ENCODE measurements at places on chromosomes 3 and 15.

DNA sequence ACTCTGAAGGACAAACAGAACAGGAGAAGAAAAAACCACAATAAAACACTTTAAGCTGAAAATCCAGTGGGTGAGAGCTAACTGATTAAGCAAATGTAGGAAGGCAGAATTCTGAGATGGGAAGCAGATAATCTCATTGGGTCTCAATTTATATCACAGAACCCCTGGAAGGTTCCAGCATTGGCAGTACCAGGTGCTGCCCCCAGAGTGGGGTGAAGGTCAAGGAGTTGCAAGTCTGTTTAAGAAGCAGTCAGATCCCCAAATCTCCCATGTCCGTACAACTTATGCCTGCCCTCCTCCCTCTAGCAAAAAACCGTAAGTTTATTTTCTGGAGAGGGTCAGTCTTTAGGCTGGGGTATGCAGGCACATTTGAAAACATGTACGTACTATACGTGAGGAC lies 45.1 kb downstream of the PXK start:
- H3K27me3 ChIP-seq, result no peaks in the 10 kb centered on the region
- no peaks in the 10 kb centered on the region for H3K36me3 ChIP-seq
- H3K4me1 ChIP-seq, result no peaks in the 10 kb centered on the region
- DNase-seq, result no peak

DNA sequence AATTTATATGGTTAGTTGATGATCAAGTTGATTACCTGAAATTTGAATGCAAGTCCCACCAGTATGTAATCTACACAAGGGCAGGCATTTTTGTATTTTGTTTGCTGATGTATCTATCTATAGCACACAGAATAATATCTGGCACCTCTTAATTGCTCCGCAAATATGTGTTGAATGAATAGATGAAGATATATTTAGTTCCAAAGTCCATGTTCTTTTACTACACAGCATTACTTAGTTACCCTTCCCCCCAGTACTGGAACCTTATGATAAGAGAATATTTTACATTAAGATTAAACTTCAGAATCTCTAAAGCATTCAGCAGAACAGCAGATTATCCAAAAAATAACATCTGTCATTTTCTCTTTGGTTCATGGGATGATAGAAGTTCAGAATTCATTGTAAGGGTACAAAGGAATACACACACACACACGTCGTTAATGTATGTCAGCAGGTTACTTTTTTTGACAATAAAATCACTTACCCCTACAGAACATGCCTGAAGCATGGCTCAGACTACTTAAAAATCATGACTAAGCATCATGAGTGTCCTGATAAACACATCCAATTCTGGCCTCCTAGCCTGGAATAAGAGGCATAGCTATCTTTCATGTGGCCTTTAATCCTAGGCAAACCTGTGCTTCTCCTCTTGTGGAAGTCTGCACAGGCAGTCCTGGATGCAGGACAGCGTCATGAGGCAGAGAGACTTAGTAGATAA lies 148.9 kb upstream of the TBC1D5 start:
- H3K4me1 ChIP-seq, result no peaks in the 10 kb centered on the region

DNA sequence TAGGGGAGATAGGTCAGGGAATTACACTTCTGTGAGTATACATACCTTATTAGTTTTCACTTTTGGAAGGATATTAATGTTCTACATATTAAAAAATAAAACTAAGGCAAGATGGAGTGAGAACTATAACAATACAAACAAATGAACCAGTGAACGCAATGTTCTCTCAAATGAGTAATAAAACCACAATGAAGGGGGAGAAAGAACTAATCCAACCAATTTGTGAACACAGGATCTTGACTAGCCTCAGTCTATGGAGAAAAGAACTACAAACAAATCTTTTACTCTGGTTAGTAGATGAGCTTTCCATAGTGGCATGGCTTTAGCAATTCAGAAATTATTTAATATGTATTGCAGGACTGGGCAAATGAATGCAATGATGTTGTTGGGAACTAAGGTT lies 26.9 kb upstream of the ATOSA start:
- H3K4me1 ChIP-seq, result no peaks in the 10 kb centered on the region
- no peak overlapping the region for H3K27ac ChIP-seq
- H3K27me3 ChIP-seq, result peaks cover 2% of the 10 kb centered on the region
- H3K4me3 ChIP-seq, result no peak overlapping the region
- no peak for DNase-seq
- H3K36me3 ChIP-seq, result no peaks in the 10 kb centered on the region

- no peak overlapping the region for H3K4me3 ChIP-seq
- no peak for DNase-seq
- no peak overlapping the region for H3K27ac ChIP-seq
- H3K27me3 ChIP-seq, result no peaks in the 10 kb centered on the region
- H3K36me3 ChIP-seq, result no peaks in the 10 kb centered on the region
- H3K4me1 ChIP-seq, result no peaks in the 10 kb centered on the region
Observed at GRCh38 chr15:42101861-42102260, 7.5 kb upstream of the PLA2G4D start.

GRCh38 chr3:140205598-140205997 lies 270.6 kb downstream of the CLSTN2 start:
- H3K27me3 ChIP-seq, result no peaks in the 10 kb centered on the region
- no peaks in the 10 kb centered on the region for H3K4me1 ChIP-seq
- H3K4me3 ChIP-seq, result no peak overlapping the region
- no peak for DNase-seq
- H3K27ac ChIP-seq, result no peak overlapping the region
- no peaks in the 10 kb centered on the region for H3K36me3 ChIP-seq

- no peak overlapping the region for H3K27ac ChIP-seq
- no peaks in the 10 kb centered on the region for H3K27me3 ChIP-seq
Observed at GRCh38 chr15:47340571-47340920, 376.8 kb upstream of the SEMA6D start.

- H3K4me3 ChIP-seq, result no peak overlapping the region
- H3K36me3 ChIP-seq, result no peaks in the 10 kb centered on the region
- DNase-seq, result no peak
- H3K4me1 ChIP-seq, result no peaks in the 10 kb centered on the region
Observed at GRCh38 chr3:111278959-111279358, 207.3 kb downstream of the NECTIN3 start.

DNA sequence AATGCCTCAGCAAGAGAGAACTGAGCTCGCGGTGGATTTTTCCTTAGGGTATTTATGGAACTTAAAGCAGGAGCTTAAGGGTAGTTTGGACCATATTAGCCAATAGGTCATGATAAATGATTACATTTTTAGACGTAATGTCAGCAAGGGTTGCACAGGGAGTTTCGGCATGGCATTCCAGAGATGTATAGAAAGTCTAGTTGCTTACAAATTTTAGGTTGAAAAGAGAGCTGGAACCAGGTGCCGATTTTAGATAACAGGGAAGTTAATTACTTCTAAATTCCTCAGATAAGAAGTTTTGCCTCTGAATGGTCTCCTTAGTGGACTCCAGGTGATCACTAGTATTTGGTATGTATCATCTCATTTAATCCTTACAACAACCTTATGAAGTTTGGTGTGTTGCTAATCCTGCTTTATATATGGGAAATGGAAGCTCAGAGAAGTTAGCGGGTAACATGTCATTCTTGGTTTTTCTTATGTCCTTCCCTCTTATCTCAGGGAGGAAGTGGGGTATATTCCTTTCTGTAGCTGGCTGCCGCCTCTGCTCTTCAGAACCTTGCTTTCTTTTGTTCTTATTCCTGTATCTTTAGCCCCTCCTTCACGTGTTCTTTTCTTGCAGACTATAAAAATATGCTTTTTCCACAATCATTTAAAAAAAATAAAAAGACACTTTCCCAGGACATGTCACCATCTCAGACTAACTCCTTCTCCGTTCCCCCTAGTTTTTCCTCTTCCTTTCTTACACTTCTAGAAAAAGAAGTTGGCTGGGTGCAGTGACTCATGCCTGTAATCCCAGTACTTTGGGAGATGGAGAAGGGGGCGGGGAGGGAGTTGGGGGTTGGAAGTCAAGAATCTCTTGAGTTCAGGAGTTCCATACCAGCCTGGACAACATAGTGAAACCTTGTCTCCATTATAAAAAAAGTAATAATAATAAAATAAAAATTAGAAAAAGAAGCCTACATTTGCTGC lies 25.7 kb downstream of the IQGAP1 start:
- H3K36me3 ChIP-seq, result no peaks in the 10 kb centered on the region
- H3K27me3 ChIP-seq, result no peaks in the 10 kb centered on the region
- no peak overlapping the region for H3K27ac ChIP-seq
- no peak overlapping the region for H3K4me3 ChIP-seq
- peaks cover 23% of the 10 kb centered on the region for H3K4me1 ChIP-seq

DNA sequence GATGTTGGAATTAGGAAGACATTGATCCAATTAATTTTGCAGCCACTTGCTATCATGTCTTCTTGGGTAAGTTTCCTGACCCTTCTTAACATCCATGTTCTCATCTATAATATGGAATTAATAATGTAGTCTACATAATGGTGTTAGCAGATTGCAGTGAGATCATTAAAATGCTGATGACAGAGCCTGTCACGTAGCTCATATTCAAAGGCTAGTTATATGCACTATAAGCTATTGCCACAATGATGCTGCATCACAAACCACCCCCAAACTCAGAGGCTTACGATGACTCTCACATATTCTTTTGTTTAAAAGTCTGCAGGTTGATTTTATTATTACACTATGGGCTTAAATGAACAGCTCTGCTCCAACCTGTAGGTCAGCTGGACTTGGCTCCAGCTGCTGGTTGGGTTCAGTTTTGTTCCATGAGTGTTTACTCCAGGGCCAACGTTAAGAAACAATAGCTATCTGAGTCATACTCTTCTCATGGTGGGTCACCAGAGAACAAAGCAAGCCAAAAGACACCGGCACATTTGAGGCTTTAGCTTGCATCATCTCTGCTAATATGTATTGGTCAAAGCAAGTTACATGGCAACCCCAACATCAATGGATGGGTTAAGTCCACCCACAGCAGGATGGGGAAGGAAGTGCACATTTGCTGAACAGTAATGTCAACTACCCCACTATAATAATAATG lies 250.0 kb upstream of the SLCO3A1 start:
- no peaks in the 10 kb centered on the region for H3K36me3 ChIP-seq
- no peak overlapping the region for H3K27ac ChIP-seq
- peaks cover 8% of the 10 kb centered on the region for H3K27me3 ChIP-seq
- no peak overlapping the region for H3K4me3 ChIP-seq

DNA sequence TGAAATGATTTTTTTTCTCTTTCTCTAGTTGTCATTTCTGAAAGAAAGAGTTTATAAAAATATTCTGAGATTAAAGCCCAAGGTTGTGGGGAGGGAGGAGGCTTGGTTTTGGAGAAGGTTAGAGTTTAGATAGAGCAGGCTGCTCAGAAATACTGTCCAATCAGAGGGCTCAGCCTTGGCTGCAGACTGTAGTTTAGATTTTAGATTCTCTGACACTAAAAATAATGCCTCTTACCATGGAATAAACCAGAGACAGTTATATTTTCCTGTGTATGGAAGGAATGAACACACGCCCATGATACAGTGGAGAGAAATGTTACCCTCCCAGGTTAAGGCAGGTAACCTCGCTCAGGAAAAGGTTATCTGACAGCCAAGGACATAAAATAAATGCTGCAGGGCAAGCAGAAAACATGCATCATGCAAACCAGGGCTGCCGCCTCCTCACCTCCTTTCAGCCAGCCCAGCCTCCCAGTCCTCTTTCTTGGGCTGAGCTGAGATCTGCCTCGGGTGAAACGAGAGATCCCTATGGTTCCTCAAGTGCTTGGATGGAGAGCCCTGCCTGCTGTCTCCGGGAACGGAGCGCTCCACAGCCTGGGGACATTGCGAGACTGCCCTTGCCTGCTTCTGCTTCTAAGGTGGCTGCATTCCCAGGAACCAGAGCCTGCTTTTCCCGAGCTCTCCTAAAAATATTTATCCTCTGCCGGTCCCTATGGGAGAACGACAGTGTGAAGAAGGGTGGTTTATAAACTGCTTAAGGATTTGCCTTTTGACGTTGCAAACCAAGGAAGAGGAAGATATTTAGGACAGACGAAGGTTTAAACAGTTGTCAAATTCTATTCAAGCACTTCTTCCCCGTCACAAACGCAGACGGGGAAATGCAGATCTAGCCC lies 848 bp downstream of the NCEH1 start:
- no peaks in the 10 kb centered on the region for H3K27me3 ChIP-seq
- H3K36me3 ChIP-seq, result no peaks in the 10 kb centered on the region
- DNase-seq, result peak; percentile 33
- H3K4me1 ChIP-seq, result no peaks in the 10 kb centered on the region
- H3K4me3 ChIP-seq, result peak overlapping the region; percentile 60

All from A673 (cell line).